ENCODE measurements at places on chromosomes 12 and 14.
A peak's percentile ranks its signal among the peaks of the same experiment; 100 is the strongest.

DNA sequence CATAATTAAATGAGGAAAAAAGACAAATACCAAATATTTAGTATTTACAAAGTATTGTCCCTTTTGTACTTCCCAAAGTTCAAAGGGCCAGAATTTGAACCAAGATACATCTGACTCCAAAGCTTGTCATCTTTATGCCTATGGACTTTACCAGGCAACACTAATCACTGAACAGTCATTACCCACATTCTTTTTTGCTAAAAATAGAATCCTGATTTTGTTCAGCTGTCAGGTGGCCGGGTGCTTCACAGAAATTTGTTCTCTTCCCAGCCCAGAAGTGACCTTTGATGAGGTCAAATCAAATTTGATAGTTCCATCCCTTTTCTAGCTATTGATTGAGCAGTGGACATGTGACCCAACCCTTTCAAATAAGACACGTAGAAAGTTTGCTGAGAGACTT, 121.6 kb downstream of the LLPH start:
- DNase-seq, result no peak

- no peak for DNase-seq
Measured at GRCh38 chr12:123991372-123991951, 18.4 kb downstream of the ZNF664 start.

GRCh38 chr12:2624543-2625288, 170.1 kb upstream of the FKBP4 start:
- DNase-seq, result peak; percentile 66

DNA sequence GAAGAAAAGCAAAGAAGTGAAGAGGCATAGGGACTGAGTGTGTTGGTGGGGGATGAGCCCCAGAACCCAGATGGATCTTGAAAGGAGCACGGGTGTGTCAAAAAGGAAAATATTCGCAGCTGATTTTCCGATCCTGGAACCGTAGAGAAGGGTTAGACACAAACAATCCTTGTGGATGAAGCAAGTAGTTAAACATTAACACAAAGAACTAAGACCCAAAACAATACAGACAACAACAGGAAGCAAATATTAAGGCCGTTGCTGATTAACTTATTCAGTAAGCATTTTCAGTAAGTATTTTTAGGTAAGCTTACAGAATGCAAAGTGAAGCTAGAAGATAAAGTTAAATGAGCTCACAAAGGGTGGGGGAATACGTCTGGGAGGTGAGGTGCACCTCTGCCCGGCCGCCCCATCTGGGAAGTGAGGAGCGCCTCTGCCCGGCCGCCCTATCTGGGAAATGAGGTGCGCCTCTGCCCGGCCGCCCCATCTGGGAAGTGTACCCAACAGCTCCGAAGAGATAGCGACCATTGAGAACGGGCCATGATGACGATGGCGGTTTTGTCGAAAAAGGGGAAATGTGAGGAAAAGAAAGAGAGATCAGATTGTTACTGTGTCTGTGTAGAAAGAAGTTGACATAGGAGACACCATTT, 62.8 kb upstream of the PRB2 start:
- DNase-seq, result no peak

DNA sequence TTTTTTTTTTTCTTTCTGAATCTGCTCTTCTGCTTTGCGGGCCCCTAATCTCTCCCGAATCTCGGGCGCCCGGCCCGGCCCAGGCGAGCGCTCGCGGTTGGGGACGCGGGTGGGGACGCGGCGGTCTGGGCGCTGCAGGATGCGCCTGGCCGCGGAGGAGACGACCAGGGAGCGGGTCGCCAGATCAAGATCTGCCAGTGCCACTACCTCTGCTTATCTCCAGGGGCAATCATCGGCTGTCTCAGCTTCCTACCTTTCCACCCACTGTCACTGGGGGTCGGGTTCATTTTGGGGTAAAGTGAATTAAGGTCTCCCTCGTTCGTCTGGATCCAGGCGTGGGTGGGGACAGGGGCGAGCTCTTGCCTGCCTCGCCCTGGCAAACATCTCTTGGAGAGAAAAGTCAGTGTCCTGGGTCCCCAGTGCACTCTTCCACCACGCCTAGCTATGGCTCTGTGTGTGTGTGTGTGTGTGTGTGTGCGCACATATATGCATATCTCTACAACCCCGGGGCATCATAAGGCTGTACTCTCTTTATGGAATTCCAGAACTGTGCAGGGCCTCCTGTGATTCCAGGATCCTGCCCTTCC, 422.3 kb downstream of the VRK1 start:
- DNase-seq, result no peak

- peak; percentile 61 for DNase-seq
Measured at GRCh38 chr12:121465921-121466793, 66.2 kb downstream of the RNF34 start.

DNA sequence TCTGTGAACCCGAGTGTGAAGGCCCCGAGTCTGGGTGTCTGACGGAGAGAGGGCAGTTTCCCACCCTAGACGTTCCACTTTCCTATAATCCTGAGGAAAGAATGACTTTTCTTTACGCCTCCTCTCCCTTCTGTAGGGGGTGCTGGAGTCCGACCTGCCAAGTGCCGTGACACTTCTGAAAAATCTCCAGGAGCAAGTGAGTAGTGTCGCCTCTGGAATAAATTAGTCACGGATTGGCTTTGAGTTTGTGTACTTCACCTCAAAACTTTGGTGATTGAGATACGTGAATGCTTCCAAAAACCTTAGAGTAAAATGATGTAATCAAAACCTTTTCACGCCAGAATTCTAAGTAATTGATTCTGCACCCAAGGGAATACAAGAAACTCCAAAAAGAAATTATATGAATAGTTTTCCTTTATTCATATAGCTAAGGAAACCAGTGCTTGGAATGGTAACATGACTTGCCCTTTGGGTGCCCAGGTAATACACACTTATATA, 452 bp downstream of the NGDN start:
- DNase-seq, result no peak

DNA sequence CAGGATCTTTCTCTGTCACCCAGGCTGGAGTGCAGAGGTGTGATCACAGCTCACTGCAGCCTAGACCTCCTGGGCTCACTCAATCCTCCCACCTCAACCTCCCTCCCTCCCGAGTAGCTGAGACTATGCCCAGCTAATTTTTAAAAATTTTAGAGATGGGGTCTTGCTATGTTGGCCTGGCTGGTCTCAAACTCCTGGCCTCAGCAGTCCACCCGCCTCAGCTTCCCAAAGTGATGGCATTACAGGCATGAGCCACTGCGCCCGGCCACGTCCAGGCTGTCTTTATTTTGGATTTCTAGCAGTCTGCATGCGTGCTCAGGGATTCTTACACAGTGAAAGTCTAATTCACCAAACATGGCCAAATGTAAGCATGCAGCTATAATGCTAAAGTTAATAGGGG, 17.8 kb downstream of the SLC8B1 start:
- no peak for DNase-seq

- DNase-seq, result no peak
Measured at GRCh38 chr14:58942516-58942915, 246.0 kb upstream of the DAAM1 start.

DNA sequence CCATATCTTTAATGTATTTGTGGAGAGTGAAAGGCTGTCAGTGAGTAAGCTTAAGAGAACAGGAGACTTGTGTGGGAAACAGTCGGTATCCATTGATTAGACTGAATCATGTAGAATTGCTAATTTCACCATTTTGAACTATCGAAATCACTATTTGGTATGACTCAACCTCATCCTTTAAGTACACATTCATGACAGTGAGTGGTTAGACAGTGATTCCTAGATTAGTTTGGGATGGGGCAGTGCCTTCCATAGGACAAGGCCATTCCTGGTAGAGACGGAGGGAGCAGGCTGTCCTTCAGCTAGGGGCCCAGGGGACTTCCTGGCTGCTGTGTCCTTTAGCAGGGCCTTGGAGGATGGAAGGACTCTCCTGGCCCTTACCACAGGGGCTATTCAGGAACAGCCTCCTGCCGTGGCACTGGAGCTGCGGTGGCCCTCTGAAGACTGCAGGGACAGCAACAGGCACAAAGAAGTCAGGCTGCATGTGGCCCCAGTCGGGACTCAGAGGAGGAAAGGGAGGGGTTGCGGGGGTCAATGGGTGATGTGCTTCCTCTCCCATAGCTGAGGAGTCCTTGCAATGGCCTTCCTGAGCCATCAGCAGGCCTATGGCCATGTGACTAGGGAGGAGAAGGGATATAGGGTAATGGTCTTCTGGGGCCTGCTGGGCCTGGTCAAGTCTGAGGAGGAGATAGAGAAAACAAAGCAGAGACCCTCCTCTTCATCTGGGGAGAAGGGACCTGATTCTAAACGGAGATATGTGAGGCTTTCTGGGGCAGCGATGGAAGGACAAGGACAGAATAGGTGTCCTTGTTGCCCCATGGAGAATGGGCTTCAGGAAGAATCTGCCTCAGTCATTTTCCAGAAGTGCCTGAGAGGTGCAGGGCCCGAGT, 11.2 kb downstream of the SERPINA1 start:
- DNase-seq, result no peak

DNA sequence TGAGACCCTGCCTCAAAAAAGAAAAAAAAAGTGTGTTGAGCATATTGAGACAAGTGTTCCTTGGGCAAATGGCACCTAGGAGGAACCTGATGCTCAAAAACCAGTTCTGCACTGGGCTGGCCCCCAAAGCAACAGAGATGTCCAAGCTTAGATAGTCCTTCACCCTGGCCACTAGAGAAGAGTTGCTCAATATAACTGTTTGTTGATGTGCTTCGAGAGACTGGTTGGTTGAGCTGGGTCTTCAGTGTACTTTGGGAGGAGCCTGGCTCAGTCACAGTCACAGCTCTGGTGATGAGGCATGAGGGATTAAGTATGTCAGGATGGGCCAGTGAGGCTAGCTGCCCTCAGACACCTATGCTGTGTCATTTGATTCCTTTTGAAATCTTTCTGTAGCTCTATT, 38.0 kb downstream of the SLC2A14 start:
- peak; percentile 7 for DNase-seq

GRCh38 chr12:56908136-56908535, 26.1 kb downstream of the SDR9C7 start:
- DNase-seq, result no peak

- DNase-seq, result no peak
Measured at GRCh38 chr12:101051151-101051550, 158.9 kb downstream of the SLC5A8 start.

- peak; percentile 78 for DNase-seq
Measured at GRCh38 chr12:15534874-15535273, 212.6 kb downstream of the PTPRO start.

DNA sequence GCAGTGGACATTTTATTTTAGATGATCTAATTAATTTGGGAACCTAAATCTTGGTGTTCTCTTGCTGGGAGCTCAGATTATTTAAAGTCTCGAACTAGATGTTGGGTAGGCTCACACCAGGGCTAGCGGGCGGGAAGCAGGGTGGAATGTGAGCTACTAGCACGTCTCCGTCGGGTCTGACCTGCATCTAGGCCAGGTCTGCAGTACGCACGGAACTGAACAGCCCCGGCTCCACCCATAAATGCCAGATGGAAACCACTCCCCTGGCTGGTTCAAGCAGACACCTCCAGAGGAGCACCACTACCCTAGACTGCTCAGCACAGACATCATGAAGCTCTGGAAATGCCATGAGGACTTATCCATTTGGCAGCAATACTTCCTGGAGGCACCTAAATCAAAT, 10.3 kb downstream of the ZNF605 start:
- no peak for DNase-seq

DNA sequence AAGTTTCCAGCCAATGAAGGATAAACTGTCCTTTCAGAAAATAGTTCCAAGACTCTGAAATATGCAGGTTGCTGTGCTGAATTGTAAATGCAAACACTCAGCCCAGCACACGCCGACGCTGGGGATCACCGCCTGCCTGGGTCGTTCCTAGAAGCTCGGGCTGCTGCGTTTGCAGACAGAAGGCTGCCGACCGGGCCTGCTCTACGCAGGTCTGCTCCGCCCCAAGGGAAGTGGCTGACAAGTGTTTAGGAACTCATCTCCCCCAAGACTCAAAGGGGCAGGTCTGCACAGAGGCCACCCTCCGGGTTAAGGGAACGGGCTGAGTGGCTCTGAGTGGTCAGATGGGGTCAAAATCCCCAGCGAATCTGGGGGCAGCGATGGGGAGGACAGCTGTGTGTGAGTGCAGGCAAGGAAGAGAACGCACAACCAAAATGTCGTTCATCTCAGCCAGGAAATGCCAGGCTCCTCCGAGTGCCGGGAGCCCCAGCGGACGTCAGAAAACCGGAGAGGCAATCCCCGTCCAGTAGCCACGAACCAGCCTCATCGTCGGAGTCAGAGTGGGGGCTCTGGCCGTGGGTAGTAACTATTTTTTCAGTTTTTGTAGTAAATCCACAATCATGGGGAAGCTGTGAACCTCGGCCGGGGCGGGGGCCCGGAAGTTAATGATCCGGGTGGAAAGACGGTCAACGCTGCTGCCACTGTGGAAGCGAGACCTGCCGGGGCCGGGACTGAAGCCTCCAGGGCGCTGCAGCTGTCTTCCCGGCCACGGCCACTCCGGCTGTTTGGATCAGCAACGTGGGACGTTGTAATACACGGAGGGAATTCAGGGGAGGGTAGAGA, 6.0 kb downstream of the GALNT9 start:
- DNase-seq, result no peak

Data from suppressor macrophage (primary cell).